ENCODE measurements at places on chromosomes 7 and 10. TPM values are rescaled to one million over a fixed set of nuclear protein-coding genes. Genes with fewer than 3 reads are reported as not detected.

Gene ANLN
- 132 TPM for total RNA-seq

Gene CLRN3
- total RNA-seq, result not detected

Gene TMEM139
- total RNA-seq, result 0.62 TPM

Gene PSD
- 0.06 TPM for total RNA-seq

Gene TMEM213
- not detected for total RNA-seq

DNA sequence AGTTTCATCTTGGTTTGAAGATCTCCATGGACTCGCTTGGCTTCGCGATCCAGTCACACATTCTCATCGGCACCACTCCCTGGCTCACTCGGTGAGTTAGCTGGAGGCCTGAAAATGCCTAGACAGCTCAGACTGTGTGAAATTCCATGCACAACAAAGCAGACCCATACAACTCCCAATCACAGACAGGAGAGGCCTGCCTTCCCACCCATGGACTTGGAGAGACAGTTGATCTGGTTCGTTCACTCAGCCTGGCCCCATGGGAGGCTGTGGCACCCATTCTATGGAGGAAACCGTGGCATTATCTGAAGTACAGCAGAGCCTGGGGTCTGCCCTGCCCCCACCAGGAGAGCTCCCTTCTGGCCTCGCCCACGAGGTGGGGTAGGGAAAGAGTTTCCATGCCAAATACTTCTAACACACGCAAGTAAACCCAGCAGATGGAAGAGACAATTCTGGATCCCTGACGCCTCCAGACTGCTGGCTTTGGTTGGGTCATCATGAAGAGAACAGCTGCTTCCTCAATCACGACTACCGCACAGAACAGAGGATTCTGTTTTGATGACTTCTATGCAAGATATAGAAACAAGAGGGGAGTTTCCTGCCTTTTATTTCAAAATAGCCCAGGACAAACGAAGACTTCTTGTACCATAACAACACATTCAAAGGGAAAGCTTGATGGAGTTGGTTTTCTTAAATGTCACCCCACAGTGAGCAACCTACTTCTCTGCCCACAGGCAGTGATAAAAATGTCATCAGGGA is 15.9 kb downstream of the FAM53B start:
- DNase-seq, result no peak

DNA sequence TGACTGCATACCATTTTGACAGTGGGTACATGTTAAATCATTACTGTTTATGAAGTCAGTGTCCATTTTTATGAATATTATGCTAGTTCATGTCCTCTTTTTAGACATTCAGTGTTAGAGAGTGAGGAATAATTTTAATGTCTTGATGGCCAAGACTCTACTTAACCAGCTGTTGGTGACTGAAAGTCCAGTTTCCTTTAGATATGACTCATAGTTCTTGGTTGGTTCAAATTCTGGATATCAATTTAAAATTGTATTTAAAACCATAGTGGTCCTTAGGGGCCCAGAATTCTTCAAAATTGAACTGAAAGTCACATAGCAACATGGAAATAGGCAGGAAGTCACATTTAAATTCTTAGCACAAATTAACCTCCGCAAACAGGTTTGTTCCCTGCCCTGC is 196.5 kb upstream of the PRPS1L1 start:
- no peak for DNase-seq

DNA sequence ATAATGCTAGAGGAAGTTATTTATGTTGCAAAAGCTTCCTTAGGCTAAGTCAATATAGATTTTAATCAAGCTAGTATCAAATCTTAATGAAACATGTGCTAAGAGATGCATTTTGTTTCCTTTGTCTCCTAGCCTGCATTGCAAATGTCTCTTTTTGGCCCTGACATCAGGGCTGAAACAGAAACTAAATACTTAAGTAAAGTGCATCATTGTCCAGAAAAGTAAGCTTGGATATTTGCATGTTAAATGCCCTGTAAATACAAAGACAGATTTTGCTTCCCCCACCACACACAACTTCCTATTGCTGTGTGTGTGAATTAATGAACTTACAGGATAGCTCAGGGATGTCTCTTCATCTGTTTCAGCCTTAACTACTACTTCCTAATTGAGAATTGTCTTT is 10.0 kb upstream of the STAMBPL1 start:
- DNase-seq, result no peak

- no peak for DNase-seq
Observed at GRCh38 chr10:59560161-59560560, 149.5 kb downstream of the SLC16A9 start.

DNA sequence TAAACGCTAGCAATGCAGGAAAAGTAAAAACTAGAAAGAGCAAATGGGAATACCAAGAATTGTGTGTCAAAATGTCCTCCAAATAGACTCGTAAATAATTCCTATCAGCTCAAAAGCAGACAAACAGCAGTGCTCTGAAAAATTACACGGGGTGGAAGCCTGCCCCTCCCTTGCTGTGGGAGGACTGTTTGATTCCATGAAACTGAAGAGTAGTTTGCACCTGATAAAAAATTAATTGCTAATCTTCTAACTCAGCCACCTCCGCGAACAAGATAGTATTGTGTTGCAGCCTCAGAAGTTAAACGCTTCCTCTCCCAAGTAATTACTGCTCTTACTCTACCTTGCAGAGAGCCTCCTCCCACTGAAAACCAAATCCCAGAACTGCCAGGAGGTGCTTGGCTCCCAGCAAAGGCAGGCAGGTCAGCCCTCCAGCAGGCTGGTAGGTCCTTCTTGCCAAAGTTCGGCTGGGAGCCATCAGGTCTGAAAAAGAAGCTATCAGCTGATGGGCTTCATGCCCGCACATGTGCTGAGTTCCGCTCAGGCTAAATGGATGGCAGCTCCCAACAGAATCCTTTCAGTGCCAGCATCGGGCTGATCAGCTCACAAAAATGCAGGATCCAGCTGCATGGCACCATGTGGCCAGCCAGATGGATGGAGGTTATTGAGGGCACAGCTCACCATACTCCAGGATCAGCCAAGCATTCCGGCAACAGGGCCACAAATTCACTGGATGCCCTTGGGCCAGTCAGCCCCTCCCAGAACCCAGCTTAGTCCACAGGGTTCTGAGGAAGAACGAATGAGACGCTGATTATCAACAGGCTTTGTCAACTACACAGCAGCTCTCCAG is 37.1 kb downstream of the MAD1L1 start:
- DNase-seq, result no peak

DNA sequence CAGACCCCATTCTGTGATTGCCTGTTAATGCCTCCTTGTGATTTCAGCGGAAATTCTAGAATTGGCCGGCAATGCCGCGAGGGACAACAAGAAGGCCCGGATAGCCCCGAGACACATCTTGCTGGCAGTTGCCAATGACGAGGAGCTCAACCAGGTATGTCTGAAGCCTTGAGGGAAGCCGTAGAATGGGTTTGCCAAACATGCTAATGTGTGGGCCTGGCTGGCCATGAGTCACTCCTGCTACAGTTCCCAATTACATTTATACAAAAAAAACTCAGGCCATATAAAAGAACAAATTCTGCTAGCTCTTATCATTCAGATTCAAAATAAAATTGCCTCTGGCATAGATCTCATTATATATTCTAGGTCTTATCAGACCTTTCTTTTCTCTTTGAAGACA is 37.4 kb downstream of the MACROH2A2 start:
- no peak for DNase-seq

All from H4 (cell line).